ENCODE measurements at places on chromosomes 7 and 10.

- DNase-seq, result no peak
These were observed 34.1 kb upstream of the GUSB start for GRCh38 chr7:66016131-66016461.

DNA sequence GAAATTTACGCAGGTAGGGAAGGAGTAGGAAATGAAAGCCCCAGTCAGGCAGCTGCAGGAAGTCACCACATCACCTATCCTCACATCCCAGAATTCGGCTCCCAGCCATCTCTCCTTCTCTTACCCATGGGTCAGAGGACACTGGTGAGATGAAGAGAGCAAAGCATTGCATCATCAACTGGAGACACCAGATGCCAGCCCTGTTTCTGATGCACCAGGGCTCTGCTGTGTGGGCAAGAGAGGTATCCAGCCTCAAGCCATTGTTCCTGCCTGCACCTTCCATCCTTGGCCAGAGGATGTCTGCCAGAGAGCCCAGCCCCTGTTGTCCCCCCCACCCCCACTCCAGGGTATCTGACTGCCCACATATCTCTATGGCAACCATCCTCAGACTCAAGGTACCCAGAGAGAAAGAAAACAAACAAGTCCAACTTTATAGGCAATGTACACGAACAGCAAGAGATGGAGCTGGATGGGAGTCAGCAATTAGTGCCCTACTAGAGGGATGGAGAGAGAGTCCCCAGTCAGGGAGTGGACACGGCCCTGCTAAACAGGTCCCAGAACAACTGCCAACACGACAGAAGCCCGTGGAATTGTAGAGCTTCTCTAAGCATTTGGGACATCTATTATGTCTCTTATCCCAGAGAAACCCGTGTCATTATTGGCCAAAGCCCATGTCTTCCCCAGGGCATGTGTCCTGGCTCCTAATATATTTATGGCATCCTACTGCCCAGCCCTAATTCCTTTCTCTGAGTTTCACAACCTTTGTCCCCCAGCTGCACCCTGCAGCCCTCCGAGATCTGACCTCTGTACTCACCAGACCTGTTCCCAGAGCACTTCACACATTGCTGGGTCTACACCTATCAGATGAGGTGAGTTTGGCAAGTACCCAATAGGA is 2.8 kb downstream of the CAMK2G start:
- DNase-seq, result no peak

DNA sequence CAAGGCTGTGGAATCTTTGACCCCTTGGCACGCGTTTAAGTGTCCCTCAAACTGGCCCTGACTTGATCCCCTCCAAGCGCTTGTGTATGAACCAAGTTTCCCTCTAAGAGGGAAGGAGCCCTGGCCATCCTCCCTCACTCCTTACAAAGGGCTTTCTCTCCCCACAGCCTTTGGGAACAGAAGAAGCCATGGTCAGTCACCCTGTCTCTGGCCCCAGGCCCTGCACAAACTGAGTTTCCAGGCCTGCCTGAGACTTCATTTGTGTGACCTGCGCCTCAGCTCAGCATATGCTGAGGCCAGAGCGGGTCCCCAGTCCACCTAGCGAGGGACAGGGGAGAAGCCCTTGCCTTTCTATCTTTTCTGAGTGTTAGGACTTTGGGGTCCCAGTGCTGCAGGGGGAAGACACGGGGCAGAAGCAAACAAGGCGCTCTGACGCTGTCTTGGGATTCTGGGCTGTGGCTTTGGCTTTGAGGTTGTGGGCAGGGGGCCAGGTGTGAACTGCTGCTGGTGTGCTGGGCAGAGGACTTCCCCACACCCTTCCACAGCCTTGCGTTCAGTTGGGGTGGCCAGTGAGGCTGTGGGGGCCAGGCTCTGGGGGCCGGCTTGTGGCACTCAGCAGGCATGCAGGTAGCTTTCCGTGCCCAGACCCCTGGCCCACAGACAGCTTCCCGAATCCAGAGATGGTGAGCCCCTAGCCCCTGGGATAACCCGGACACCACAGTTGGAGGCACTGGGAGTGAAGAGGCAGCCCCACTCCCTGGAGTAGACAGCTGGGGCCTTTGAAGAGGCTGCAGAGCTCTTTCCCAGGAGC is 1.5 kb downstream of the RET start:
- no peak for DNase-seq

DNA sequence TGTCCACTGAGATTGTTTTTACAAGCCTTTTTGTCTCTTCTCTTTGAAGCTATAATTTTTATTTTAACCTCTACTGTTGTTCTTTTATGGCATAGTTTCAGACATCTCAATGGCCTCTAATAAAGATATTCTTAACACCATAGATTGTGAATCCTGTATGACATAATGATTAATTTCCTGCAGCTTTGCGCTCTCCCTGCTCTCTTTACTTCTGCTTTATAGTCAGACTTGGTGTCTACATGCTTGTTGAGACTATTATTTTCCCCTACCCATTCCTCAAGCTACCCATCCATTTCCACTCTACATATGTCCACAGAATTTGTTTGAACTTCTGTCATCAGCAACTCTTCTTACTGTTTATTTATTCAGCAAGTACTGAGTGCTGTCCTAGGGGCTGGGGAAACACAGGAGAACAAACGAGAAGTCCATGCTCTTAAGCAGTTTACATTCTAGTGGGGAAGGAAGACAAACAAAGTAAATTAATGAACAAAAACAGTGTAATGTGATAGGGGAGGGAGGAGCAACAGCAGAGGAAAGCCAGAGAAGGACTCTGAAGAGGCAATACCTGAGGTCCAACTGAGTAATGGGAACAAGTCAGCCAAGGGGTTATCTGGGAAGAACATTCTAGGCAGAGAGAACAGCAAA is 110.1 kb downstream of the CDK14 start:
- DNase-seq, result no peak

- DNase-seq, result no peak
These were observed 253.9 kb downstream of the OTUD1 start for GRCh38 chr10:23692736-23693135.

- no peak for DNase-seq
These were observed 69.1 kb upstream of the WAC start for GRCh38 chr10:28463676-28464395.

DNA sequence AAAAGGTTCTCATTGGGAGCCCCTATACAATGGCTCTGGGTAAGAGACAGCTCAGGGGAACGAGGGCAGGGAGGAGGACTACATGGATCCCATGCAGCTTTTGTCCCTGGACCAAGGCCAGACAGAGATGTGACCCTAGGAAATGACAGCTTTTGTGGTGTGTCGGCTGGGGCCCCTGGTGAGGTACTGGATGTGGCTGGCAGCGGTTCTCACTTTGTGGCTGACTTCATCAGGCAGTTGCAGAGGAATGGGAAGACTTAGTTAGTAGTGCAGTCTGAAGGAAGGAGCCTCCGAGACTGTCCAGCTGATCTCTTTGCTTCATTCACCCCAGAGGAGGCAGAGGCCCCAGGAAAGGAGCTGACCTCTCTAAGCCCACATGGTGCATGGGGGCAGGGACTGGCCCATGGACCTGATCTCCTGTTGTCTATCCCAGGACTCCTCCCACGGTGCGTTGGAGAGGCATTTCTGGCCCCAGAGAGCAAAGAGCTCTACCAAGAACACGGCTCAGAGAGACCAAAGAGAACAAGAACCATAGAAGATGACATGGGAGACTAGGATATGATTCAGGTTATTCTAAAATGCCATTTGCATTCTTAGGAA is 202.9 kb downstream of the RPS24 start:
- DNase-seq, result no peak

DNA sequence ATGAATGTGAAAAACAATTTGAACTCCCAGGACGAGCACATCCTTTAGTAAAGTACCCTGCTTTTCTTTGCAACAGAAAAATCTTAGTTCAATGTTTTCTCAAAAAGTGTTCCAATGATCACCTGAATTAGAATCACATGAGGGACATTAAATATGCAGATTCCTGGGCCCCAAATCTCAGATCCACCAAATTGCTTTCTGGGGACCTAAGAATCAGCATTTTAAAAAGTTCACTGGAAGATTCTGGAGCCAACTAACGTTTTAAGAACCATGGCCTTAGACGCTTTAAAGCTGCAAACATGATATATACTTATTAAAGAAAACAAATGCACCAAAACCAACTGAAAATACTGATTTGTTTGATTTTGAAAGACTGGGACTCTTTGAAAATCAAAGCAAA is 143.4 kb upstream of the TMEM168 start:
- DNase-seq, result no peak

DNA sequence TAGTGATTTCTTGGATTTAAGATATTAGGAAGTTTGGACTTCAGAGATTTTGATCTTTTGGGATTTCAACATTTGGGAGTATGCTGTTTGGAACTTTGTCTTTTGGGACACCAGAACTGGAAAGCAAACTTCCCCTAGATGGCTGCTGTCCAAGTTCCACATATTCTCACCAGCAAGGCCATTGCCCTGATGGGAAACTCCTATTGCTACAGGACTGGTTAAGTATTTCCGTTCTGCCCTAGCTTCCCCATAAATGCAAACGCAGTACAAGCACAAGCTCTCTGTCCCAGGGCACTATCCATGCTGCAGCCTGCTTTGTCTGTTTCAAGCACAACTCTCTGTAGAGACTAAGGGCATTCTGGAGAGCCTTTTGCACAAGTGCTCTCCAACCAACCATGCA is 79.3 kb upstream of the SLC25A13 start:
- no peak for DNase-seq

DNA sequence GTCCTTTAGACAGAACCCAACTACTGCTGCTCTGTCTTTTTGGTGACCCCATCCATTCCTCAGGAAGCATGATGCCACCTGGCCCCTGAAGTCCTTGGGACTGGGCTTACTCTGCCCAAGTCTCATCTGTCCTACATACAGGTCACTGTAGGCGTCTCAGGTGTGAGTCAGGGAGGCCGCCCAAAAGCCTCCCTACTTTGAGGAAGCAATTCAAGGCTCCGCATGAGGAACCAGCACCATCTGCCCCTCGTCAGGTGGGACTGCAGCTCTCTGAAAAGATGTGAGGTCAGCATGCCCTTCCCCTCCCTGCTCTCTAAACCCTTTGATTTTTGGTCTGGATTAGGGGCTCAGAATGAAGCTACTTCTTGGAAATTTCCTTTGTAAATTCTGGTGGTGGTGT is 354.8 kb downstream of the CXCL12 start:
- no peak for DNase-seq
